HCEC 1CT (cell line): ENCODE measurements at places on chromosomes 13 and 19.
A peak's percentile ranks its signal among the peaks of the same experiment; 100 is the strongest.

DNA sequence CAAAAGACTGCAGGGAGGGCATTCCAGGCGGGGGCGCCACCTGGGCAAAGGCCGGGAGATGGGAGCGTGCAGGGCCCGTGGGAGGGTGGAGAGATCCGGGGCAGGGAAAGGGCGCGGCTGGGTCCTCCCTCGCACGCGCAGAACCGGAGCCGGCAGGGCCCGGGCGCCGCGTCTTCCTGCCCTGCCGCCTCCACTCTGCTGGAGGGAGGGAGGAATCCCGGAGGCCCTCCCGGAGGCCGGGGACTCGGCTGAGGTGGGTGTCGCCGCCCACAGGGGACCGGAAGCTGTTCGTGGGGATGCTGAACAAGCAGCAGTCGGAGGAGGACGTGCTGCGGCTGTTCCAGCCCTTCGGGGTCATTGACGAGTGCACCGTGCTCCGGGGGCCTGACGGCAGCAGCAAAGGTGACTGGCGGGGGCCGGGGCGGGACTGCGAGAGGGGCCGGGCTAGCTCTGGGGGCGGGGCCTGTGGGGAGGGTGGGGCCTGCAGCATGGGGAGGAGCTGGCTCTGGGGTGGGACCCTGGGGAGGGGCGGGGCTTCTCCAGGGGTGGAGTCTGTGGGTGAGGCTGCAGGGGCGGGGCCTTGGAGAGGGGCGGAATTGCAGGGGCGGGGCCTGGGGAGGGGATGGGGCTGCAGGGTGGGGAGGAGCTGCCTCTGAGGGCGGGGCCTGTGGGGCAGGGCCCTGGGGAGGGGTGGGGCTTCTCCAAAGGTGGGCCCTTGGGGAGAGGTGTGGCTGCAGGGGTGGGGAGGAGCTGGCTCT, 51.3 kb downstream of the CELF5 start:
- DNase-seq = peak; percentile 77

DNA sequence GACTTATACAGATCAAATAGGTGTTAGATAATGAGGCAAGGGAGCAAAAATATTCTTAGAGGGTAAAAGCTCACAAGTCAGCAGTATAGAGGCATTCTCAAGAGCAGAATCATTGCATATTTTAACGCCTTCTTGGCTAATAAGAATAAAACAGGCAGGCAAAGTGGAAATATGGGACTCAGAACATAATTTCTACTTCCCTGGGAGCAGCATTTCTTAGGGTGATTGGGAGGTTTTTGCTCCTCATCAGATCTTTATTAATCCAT, 39.6 kb downstream of the LHFPL6 start:
- no peak for DNase-seq

GRCh38 chr19:13840305-13841085, 36.4 kb upstream of the NANOS3 start:
- peak; percentile 35 for DNase-seq

GRCh38 chr19:33612928-33613619, 8.7 kb upstream of the CHST8 start:
- DNase-seq = no peak

GRCh38 chr19:56765137-56765536, 75.4 kb downstream of the PEG3 start:
- no peak for DNase-seq

GRCh38 chr13:23268441-23268840, 87.7 kb downstream of the SGCG start:
- DNase-seq = no peak

GRCh38 chr13:24745861-24746617, 17.9 kb upstream of the RNF17 start:
- DNase-seq = no peak

DNA sequence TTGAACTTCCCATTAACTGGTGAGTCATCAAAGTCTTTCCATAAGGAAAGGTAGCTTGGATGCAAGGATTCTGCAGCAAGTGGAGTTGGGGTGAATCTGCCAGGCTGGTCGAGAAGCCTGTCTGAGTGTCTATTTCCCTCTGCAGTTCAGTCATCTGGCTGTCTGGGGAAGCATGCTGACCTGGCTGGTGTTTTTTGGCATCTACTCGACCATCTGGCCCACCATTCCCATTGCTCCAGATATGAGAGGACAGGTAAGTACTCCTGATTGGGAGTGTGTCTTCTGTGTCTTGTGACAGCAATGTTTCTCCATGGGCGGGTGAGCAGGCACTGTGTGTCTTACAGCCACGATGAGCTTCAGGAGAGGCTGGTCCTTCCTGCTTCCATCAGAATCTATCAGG, 189.7 kb downstream of the SHISA2 start:
- no peak for DNase-seq

GRCh38 chr13:98954313-98954712, 23.6 kb downstream of the DOCK9 start:
- DNase-seq = no peak

DNA sequence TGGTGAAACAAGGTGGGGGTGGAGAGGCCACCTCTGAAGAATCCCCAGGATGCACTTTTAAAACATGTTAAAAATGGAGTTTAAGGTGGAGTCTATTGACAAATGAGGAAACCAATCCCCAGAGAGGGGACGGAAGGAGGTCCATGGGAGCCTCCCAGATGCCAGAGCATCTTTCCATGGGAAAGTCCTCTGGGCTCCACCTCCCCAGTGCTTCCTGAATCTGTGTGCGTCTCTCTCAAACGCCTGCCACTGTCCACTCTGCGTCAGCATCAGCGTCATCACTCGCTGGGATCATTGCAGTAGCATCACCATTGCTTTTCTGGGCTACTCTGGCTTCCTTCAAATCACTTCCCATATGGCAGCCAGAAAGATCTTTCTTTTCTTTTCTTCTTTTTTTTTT, 6.2 kb downstream of the GPR4 start:
- no peak for DNase-seq

GRCh38 chr19:39100500-39101166, 16.5 kb downstream of the ACP7 start:
- no peak for DNase-seq

DNA sequence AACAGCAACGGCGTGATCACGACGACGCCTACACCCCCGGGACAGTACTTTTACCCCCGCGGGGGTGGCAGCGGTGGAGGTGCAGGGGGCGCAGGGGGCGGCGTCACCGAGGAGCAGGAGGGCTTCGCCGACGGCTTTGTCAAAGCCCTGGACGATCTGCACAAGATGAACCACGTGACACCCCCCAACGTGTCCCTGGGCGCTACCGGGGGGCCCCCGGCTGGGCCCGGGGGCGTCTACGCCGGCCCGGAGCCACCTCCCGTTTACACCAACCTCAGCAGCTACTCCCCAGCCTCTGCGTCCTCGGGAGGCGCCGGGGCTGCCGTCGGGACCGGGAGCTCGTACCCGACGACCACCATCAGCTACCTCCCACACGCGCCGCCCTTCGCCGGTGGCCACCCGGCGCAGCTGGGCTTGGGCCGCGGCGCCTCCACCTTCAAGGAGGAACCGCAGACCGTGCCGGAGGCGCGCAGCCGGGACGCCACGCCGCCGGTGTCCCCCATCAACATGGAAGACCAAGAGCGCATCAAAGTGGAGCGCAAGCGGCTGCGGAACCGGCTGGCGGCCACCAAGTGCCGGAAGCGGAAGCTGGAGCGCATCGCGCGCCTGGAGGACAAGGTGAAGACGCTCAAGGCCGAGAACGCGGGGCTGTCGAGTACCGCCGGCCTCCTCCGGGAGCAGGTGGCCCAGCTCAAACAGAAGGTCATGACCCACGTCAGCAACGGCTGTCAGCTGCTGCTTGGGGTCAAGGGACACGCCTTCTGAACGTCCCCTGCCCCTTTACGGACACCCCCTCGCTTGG, 966 bp downstream of the JUNB start:
- peak; percentile 52 for DNase-seq

- peak; percentile 74 for DNase-seq
Observed at GRCh38 chr13:40408602-40409001, 257.8 kb downstream of the FOXO1 start.
